GM19239 (cell line): ENCODE measurements at places on chromosomes 16 and 17.

GRCh38 chr17:50076591-50077235 lies 18.4 kb upstream of the PDK2 start:
- no peak for DNase-seq

GRCh38 chr17:333626-334396 lies 18.8 kb downstream of the RPH3AL start:
- DNase-seq: no peak

- DNase-seq: no peak
Measured at GRCh38 chr17:10197362-10197720, 1.1 kb downstream of the GAS7 start.

DNA sequence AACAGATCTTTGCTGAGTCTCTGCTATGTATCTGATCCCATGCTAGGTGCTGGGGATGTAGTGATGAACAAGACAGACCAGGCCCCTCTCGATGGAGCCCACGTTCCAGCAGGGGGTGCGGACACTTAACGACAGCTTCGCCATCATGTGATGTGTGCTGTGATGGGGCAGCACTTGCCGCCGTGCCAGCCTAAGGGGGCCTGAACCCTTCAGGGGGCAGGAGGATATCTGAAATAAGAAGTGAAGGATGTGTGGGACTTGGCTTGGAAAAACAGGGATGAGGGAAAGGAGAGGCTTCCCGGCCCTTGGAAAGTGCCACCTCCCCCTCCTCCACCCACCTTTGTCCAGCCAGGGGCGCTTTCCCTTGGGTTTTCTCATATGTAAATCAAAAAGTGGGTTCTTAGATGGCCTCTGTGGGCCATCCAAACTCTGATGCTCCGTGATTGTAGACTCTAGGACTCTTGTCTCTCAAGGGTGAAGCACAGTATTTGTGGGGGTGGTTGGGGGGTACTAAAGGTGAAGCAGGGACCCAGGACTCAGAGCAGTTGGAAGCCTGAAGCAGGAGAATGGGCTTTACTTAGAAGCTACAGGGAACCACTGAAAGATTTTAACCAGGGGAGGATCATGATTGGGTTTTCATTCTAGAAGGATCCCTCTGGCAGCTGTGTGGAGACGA lies 4.0 kb upstream of the DLX3 start:
- DNase-seq: no peak

DNA sequence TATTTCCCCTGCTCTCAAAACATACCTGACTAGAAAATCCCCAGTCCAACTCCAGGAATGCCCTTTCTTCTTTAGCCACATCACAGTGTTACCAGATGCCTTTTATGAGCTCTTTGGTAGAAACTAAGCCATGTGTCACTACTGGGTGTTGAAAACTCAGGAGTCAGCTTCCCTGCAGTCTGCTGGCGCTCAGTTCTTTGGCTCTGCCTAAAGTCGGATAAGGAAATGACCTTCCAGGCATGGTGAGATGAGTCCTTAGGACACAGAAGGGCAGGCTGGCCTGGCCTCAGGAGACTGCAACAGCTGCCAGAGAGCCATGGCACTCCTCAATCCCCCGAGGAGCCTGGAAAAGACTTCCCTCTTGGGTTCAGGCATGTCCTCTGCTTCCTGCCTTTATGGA lies 89.1 kb downstream of the CDH13 start:
- no peak for DNase-seq

DNA sequence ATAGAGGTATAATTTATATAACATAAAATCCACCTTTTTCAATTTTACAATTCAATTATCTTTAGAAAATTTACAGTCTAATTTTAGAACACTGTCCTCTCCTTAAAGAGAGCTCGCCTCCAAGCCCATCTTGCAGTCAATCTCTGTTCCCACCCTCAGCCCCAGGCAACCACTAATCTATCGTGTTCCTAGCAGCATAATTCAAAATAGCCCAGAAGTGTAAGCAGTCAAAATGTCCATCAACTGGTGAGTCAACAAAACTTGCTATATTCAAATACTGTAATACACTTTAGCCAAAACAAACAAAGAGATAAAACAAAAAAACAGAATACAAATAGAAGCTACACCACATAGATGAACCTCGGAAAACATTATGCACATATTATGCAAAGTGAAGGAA lies 1006.8 kb upstream of the EEF2KMT start:
- DNase-seq: no peak
